Stimulated activated naive CD4-positive, alpha-beta T cell treated with Interleukin-2 at 50 U/mL for 16 hours (primary cell): ENCODE measurements at places on chromosomes 5 and 9.

- no peak for DNase-seq
These were observed 227.4 kb downstream of the NR3C1 start for GRCh38 chr5:143176048-143176447.

GRCh38 chr5:96657068-96657467 lies 5.1 kb upstream of the CAST start:
- DNase-seq, result peak; percentile 44

DNA sequence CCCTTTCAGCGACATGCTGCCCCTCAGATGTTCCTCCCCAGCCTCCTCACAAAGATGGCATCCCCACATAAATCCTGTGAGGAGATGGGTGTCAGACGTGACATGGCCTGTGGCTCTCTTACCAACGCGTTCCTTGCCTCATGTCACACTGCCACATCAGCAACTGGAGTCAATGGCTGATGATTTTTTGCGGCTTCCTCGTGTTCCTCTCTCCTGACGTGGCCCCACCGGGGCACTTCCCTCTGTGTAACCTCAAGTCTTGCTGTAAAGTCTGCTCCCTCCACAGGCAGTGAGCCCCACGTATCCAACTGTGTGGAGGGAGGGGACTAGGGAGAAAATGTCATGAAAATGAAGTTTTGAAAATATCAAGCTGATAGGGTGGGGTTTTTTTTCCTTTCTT lies 53.2 kb upstream of the SHISAL2B start:
- DNase-seq, result no peak

- no peak for DNase-seq
These were observed 2.8 kb downstream of the GFPT2 start for GRCh38 chr5:180350296-180350695.

DNA sequence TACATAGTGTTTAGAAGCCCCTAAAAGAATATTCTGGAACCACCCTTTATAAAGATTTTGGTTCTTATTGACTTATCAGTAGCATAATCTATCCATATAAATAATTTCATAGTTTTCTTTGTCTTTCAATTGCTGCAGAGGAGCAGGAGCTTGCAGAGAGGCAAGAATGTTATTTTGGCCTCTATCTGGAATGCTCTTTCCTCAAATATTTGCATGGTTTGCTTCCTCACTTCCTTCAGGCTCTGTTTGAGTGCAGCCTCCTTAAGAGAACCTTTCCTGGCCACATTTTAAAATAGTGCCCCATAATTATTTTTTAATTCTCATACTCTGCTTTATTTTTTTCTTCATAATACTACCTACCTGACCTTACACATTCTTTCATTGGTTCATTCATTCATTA lies 1.5 kb downstream of the C5 start:
- DNase-seq, result no peak

DNA sequence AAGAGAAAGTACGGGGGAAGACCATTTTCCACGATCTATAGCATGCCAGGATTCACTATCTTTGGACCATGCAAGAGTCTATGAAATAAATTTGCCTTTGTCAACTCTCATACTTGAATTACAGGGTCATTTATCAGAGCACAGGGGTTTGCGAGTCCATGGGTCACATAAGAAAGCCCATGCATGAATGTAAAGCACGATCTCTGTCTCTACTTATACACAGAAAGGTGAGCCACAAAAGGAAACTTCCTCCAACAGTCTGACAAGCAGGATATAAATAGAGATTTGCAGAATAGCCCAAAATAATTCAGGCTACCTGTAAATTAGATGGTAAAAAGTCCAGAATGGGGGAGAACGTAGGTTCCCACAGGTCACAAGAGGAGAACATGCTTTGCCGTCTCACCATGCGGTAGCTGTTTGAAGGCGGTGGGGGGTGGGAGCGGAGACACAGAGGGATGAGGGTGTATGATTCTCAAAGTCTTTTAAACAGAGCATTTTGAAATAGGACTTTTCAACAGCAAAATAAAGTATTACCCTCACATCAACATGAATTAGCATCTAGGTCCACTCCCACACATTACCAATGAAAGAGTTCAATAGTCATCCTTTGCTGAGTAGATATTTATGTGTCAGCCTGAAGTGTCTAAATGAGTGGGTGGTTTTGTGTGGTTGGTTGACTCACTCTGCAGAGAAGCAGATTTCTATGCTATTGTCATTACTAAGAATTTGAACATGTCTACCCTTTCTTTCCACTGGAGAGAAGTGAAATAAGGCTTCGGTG lies 279.7 kb downstream of the EBF1 start:
- no peak for DNase-seq

- DNase-seq, result no peak
These were observed 96.9 kb downstream of the MED27 start for GRCh38 chr9:131982671-131983239.

DNA sequence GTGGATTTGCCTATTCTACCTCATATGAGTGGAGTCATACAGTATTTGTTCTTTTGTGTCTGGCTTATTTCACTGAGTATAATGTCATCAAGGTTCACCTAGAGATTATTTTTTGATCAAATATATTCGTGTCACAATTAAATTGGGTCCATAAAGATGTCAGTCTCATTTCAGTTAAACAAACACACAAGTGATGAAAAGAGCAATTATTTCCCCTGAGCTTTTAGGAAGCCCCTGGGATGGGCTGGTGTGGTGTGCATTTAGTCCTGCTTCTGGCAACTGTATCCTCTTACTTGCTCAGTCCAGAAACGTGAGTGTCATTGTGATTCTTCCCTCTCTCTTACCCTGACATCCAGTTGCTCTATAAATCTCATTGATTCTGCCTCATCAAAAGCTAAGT lies 52.8 kb upstream of the CARTPT start:
- no peak for DNase-seq

- no peak for DNase-seq
These were observed 68.0 kb downstream of the UNC13B start for GRCh38 chr9:35229779-35230143.

- no peak for DNase-seq
These were observed 22.4 kb upstream of the RASGRF2 start for GRCh38 chr5:80937584-80938356.

DNA sequence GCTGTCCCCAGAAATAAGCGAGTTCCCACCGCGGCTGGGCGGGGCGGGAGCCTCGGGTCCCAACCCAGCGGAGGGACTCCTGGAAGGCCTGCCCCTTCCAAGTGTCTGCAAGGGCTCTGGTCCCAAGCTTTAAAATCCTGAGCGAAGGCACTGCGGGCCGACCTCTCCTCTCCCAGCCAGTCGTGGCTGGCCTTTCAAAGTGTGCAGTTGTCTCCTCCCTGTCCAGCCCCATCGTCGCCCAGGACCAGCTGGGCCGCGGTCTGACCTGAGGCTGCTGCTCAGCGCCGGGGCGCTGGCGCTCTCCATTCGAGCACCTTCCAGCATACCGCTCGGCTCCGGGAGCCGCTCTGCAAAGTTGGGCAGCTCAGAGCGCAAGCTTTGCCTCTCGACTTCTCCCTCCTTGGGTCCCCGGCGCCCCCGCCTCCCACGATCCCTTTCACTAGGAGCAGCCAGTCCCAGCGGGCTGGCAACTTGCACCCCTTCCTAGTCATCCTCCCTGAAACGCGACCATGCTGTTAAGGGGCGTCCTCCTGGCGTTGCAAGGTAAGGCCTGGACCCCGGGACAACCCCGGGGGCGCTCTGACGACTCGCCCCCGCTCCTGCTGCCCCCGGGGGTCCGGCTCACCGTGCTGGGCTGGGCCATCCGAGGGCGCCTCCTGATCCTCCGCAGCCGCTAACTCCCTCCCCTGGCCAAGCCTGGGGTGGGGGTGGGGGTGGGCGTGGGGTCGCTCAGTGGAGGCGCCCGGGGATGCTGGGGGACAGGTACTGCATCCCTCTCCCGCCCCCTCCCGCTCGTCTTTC lies at the start of gene MAMDC2:
Gene MAMDC2, plus strand, starts transcription at position 160 of the 801 bp plus-strand sequence. Its CDS starts 350 bp downstream, at position 510.
- no peak for DNase-seq

DNA sequence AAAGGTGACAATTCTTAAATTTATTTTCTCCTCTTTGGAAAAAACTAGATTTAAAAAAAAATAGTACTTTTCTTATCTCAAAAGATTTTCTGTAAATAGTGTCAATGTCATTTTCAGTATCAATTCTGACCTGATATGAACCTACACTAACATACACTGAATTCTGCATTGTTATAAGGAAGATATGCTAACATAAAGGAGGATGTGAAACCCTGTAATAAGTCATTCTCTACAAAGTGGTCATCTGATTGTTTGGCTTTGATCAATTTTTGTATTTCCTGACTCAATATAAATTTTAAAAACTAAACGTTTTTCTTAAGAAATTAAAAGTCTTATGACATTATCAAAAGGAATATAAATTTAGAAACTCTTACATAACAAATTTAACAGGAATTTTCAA lies 233.6 kb upstream of the EDIL3 start:
- no peak for DNase-seq

- no peak for DNase-seq
These were observed 90.5 kb upstream of the RANBP3L start for GRCh38 chr5:36392186-36392585.

DNA sequence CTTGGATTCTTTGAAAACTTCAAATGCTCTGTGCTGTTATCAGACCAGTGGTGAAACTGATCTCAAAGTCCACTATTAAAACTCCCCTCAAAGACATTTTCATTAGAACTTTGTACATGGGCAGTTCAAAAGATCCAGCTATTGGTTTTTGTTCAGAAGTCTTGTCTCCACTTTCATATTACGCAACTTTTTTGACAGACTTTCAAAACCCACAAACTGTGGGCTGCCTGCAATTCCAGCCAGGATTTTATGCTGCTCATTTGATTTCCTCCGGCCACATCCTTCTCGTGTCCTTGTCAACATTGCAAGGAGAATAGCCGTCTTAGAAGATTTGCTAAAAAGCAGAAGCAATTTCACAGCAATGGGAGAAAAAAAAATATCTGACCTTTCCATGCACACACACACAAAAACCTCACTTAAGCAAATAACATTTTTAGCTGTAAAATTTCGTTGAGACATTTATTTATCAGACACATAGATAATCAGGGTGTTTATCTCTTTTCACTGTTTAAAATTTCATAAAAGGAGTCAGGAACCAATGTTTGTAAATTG lies 1990.5 kb downstream of the MAT2B start:
- no peak for DNase-seq

DNA sequence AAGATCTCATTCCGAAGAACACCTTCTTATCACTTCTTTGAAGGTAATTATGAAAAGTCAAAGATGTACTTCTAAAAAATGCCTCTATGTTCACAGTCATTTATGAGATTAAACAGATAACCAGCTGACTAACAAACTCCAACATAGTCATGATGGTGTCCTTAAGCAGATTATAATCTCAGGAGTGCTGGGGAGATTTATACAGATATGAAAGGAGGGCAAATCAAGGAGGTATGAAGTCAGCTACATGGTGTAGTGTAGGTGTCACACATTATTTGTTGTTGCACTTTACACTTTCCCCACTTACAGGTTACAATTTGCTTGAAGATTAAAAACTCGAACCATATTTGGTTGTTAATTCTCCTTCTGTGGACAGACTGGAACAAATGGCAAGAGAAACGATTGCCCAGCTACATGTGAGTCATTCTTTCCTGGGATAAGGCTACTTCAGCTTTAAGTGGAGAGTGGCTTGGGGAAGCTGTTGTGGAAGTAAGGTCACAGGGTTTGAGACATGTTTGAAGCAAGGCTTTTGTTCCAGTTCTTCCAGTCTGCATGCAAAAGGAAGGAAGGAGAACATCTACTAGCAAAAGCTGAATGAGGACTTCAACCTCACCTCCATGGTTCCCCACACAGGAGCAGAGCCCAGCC lies 320.1 kb downstream of the ADGRV1 start:
- no peak for DNase-seq

GRCh38 chr9:17651725-17652124 lies 72.9 kb downstream of the SH3GL2 start:
- no peak for DNase-seq

DNA sequence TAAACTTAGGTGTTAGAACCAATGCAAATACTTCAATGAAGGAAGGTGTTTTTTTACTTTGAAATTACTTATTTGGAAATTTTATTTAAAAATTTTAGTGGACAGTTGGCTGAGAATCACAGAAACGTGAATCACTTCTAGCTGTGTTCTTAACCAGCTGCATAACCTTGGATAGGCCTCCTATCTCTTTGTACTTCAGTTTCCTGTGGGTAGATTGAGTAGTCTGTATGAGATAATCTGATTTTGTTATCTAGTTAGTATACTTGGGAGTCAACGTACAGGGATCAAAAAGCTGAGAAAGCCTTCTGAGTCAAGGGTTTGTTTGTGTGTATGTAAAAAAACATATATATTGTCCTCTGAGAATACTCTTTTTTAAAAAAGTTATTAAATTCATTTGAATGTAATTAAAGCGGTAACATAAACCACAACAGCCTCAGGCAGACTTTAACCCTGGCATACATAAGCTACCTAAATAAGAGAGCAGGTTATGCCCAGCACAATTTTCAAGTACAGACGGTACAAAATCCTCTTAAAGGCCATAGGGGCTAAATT lies 38.1 kb upstream of the ZCCHC7 start:
- DNase-seq, result no peak

GRCh38 chr5:95641741-95642220 lies 4.8 kb upstream of the RFESD start:
- DNase-seq, result no peak

DNA sequence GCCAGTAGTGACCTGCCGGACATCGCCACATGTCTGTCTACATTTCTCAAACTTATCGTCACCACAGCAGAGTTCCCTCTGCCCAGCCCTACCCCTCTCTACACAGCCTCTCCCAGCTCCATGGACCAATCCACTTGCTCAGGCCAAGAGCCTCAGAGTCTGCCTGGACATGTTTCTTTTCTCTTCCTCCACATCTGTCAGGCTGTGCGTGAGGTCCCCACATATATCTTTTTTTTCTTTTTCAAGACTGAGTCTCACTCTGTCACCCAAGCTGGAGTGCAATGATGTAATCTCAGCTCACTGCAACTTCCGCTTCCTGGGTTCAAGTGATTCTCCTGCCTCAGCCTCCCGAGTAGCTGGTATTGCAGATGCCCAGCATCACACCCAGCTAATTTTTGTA lies 62.7 kb upstream of the GGTA1 start:
- DNase-seq, result no peak

DNA sequence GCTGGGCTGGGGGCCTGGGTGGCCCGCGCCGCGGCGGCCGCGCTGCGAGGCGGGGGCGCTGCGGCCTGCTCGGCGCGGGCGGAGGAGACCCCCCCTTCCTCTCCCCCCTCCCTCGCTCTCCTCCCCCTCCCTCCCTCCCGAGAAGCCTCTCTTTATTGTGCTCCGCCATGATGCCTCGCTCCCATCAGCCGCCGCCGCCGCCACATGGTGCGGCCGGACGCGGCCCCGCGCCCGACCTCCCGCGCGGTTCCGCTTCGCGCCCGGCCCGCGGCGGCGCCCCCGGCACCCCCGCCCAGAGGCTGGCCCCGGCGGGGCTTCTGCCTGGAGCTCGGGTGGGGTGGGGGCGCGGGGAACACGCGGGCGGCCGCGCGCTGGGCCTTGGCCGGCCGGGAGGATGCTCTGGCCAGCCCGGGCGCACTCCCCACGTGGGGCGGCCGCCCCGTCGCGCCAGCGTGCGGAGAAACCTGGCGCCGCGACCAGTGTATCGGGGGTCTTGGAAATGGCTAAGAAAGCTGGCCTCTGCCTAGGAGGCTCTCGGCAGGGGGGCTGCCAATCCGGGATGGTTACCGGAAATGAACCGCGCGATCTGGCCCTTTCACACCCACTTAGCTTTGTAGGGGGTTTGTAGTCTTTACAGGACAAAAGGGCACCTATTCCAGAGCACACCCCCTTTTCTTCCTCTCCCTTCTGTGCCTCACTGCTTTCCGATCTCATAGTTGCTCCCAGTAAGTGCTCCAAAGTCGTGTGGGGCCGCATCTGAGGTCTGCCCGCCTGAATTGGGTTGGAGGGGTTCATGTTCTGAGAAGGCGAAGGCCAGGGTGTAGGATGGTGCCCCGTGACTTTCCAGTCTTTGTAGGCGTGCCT lies 1.0 kb downstream of the SET start:
- DNase-seq, result peak; percentile 60

- no peak for DNase-seq
These were observed 9.0 kb downstream of the FCN1 start for GRCh38 chr9:134908524-134909309.

GRCh38 chr9:94817291-94818177 lies 91.0 kb downstream of the AOPEP start:
- no peak for DNase-seq
